ENCODE measurements at places on chromosomes 2 and 18.

- DNase-seq: no peak
Measured at GRCh38 chr2:194126418-194126817, 1530.6 kb upstream of the SLC39A10 start.

DNA sequence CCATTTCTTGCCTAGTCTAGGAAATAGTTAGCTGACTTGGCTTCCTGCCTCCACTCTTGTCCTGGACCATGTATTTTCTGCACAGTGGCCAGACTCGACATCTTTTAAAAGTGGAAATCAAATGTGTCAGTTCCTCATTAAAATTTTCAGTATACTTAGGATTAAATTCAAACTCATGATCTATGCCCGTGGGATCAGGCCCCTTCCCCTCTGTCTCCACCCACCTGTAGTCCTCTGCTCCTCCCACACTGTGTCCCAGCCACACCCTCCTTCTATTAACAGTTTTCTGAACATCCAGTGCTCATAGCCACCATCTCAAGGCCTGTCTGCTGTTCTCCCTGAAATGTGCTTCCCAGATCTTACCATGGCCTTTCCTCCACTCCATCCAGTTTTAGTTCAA, 13.3 kb downstream of the ARHGAP25 start:
- DNase-seq: no peak

DNA sequence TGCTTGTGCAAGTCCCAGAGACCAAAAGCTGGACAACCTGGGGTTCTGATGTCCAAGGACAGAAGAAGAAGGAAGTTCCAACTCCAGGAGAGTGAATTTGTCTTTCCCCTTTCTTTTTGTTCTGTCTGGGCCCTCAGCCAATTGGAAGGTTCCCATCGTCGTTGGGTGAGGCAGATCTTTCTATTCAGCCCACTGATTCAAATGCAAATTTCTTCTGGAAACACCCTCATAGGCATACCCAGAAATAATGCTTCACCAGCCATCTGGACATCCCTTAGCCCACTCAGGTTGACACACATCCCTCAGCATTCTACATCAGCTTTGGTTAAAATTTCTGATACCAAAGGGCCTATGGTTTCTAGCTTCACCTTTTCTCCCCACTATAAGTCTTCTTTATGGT, 156.5 kb downstream of the SP3 start:
- no peak for DNase-seq

GRCh38 chr2:58796239-58796910, 555.2 kb upstream of the FANCL start:
- no peak for DNase-seq

- DNase-seq: peak; percentile 69
Measured at GRCh38 chr2:98822301-98823164, 91.6 kb upstream of the MGAT4A start.

DNA sequence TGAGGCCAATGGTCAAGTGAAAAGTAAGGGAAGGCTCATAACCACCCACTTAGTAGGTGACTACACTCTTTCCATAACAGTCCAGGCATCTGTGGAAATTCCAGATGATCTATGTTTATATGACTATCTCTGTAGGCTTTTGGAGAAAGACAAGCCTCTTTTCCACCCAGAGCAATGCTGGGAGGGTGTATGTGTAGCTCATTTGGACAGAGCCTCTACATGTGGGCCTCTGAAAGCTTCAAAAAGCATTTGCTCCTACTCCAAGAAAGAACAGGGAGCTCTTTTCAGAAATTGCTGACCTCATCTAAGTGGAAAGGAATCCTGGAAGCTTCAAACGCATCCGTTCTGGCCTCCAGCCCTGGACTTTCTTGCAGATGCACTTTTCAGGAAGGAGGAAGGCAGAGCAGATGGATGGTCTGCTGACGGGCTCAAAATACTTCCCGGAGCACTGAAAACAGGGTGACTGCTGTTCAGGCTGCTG, 308.7 kb downstream of the LRATD1 start:
- no peak for DNase-seq

- DNase-seq: no peak
Measured at GRCh38 chr2:60262178-60262577, 291.3 kb downstream of the BCL11A start.

DNA sequence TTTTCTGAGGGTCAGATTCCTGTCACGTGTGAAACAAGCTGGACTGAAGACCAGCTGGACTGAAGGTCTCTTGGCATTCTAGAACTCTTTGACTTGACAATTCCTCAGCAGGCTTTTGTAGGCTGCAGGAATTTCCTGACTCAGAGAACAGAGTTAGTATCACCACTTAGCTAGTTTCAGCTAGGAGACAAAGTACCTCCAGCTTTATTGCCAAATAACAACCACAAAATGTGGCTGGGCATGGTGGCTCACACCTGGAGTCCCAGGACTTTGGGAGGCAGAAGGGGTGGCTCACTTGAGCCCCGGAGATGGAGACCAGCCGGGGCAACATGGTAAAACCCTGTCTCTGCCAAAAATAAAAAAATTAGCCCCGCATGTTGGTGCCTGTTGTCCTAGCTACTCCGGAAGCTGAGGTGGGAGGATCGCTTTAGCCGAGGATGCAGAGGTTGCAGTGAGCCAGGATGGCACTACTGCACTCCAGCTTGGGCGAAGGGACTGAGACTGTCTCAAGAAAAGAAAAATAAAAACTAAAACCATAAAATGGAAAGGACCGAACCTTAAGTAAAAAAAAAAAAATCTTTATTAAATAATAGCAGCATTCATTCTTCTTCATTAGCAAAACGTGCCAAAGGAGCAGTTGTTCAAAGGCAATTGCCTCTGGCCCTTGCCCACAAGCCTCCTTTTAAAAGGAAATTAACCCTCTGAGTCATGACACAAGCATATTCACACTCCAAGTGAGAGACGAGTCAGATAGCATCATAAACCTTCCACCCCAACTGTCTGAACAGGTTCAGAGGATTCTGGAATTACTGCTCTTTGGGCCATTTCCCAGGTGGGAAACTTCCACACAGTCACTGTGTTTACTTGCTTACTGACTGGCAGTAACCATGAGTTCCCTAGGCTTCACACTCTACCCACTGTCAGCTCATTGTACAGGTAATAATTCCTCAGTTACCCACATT, 88.9 kb downstream of the MYL12B start:
- DNase-seq: no peak

GRCh38 chr2:173410579-173410978, 55.9 kb downstream of the CDCA7 start:
- no peak for DNase-seq

- DNase-seq: no peak
Measured at GRCh38 chr2:70716131-70716743, 51.8 kb downstream of the ADD2 start.

GRCh38 chr18:12254136-12254819, at the start of gene CIDEA:
TSS of gene CIDEA (plus strand) at chr18:12254361. CDS start at chr18:12254384, 23 bp downstream.
- DNase-seq: no peak

GRCh38 chr2:241188361-241189092, at the start of gene ANO7:
TSS of gene ANO7 (plus strand) at chr2:241188677. CDS start at chr2:241190064, 1,387 bp downstream.
- no peak for DNase-seq

DNA sequence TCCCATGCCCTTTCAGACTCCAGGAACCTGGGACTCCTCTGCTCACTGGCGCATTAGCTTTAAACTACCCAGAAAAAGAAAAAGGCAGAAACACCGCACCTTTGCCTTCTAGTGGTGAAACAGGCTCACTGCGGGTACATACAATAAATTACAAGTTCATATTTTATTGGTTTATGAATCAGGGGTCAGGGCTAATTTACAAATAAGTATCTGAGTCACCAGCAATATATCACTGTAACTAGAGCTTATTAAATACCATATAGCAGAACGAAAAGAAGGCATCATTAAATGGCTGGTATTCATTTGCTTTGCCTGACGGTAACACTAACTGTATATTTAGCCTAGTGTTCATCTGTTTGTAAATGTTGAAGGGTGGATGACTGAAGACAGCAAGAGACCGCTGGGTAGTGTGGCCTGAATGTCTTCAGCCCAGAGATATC, 26.9 kb upstream of the DTNB start:
- peak; percentile 53 for DNase-seq

DNA sequence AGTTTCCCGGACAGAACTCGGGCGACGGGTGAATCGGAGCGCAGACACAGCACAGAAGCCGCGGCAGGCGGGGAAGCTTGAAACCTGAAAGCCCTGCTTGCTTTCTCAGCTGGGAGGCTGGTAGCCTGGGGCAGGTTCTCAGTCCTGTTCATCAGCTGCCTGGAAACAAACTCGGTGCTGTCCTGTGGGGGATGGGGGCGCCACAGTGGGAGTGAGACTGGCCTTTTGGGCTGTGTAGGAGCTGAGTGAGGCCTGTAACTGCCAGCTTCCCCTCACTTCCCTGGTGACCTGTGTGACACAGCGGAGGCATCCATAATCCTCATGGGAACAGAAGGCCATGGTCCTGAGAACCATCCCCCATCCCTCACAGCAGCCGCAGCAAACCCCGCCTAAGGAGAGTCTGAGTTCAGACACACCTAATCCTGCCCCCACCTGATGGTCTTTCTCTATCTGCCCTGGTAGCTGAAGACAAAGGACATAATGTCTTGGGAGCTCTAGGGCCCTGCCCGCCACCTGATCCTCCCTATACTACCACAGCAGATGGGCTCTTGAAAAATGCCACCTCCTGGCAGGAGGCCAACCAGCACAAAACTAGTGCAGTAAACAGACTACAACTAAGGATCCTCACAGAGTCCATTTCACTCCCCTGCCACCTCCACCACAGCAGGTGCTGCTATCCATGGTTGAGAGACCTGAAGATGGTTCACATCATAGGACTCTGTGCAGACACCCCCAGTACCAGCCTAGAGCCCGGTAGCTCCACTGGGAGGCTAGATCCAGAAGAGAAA, 52.7 kb upstream of the LDLRAD4 start:
- no peak for DNase-seq

GRCh38 chr2:74440378-74441169, 1.2 kb downstream of the RTKN start:
- DNase-seq: peak; percentile 47

DNA sequence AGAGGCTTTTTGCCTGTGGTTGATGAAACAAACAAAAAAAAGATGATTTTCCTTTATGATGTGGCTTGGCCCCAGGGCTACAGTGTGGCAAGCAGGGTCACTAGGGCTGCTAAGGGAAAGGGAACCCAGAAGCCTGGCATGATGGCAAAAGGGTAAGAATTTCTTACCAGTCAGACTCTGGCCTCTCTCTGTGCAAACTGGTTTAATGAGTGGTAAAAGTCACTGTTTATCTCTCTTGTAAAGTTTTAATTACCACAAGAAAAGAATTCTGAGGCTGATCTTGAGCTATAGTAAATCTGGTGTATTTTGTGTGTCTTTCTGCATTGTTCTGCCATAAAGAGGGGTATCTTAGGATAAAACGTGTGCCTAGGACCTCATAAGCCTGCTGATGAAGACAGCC, 275.4 kb downstream of the STK39 start:
- no peak for DNase-seq

GRCh38 chr2:60548845-60549237, 4.6 kb downstream of the BCL11A start:
- no peak for DNase-seq

GRCh38 chr18:23779696-23780303, 90.5 kb downstream of the LAMA3 start:
- no peak for DNase-seq

- no peak for DNase-seq
Measured at GRCh38 chr2:238777369-238778067, 70.4 kb upstream of the TWIST2 start.

GRCh38 chr2:235025800-235026536, 74.2 kb downstream of the SH3BP4 start:
- no peak for DNase-seq

- no peak for DNase-seq
Measured at GRCh38 chr18:57980573-57981307, 63.3 kb upstream of the NEDD4L start.

GRCh38 chr2:110847651-110848050, 115.3 kb downstream of the ACOXL start:
- DNase-seq: no peak

- no peak for DNase-seq
Measured at GRCh38 chr2:232473467-232473890, 14.2 kb downstream of the ECEL1 start.

GRCh38 chr2:7594211-7594610, 677.0 kb downstream of the RNF144A start:
- no peak for DNase-seq

- peak; percentile 25 for DNase-seq
Measured at GRCh38 chr18:74631623-74632350, 34.1 kb downstream of the ZNF407 start.

- DNase-seq: no peak
Measured at GRCh38 chr18:32753656-32754260, 19.1 kb downstream of the KLHL14 start.

GRCh38 chr2:211688196-211688595, 850.4 kb downstream of the ERBB4 start:
- DNase-seq: no peak

DNA sequence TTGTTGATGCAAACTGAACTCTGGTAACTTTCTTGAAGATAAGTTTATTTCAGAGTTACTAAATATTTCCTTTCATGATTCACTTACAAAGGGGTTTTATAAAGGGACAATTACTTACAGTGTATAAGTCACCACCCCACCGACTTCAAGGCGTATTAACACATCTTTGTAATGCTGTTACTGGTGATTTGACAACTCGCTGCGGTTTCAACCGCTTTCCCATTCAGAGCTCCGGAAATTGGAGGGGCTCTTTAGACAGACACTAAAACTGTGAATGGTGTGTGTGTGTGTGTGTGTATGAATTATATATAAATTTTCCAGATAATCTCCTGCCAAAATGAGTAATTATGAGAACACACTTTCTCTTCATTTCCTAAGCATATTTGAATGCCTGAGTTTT, 4.9 kb downstream of the TM4SF20 start:
- DNase-seq: peak; percentile 15

GRCh38 chr18:57437766-57438671, 2.8 kb downstream of the ONECUT2 start:
- peak; percentile 12 for DNase-seq

GRCh38 chr2:196745711-196746110, 53.8 kb downstream of the GTF3C3 start:
- no peak for DNase-seq

DNA sequence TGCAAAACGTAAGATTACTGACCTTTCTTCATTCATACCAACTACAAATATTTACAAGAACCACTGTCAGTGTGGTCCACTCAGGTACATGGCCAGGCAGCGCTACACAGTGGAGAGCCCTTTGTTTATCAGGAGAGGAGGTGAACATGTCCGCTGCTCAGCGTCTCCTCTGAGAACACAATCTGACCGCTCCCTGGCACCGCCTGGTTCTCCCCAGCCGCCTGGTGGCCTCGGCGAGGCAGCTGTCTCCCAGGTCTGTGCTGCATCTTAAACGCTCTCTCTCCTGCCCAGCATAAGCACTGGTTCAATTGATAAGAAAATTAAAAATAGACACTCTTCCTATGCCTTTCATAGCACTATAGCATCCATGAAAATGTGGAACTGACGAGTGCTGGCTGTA, 146.8 kb upstream of the PXDN start:
- DNase-seq: no peak

- DNase-seq: peak; percentile 85
Measured at GRCh38 chr2:85611705-85612587, at the start of gene C2orf68. TSS of gene C2orf68 (minus strand) at chr2:85612066. CDS start at chr2:85611984, 82 bp downstream.

GRCh38 chr2:34096562-34097171, 497.6 kb upstream of the FAM98A start:
- DNase-seq: peak; percentile 43

GRCh38 chr18:55491616-55492015, 96.4 kb downstream of the TCF4 start:
- no peak for DNase-seq

GRCh38 chr2:76752506-76752905, 769.7 kb downstream of the LRRTM4 start:
- DNase-seq: no peak

All from CD4-positive, alpha-beta T cell treated with Interleukin-10 for 1 hour (primary cell).